ACHN (cell line): ENCODE measurements at places on chromosomes 2 and 18.

DNA sequence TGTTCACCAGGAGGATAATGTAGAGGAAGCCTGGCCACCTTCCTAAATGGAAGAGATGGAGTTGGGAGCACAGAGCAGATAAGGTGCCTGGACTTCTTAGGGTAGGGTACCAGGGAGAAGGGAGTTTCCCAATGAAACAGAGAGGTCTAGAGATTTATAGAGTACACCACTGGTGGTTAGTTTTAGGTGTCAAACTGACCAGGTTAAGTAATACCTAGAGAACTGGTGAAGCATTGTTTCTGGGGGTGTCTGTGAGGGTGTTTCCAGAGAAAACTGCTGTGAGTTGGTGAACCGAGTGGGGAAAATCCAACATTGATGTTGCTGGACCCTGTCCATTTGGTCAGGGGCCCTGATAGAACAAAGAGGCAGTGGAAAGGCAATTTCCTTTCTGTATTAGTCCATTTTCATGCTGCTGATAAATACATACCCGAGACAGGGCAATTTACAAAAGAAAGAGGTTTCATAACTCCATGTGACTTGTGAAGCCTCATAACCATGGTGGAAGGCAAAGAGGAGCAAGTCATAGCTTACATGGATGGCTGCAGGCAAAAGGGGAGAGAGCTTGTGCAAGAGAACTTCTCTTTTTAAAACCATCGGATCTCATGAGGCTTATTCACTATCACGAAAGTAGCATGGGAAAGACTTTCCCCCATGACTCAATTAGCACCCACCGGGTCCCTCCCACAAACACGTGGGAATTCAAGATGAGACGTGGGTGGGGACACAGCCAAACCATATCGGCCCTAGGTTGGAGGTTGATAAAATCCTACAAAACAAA, 260.8 kb downstream of the CBLN2 start:
- no peak for DNase-seq

DNA sequence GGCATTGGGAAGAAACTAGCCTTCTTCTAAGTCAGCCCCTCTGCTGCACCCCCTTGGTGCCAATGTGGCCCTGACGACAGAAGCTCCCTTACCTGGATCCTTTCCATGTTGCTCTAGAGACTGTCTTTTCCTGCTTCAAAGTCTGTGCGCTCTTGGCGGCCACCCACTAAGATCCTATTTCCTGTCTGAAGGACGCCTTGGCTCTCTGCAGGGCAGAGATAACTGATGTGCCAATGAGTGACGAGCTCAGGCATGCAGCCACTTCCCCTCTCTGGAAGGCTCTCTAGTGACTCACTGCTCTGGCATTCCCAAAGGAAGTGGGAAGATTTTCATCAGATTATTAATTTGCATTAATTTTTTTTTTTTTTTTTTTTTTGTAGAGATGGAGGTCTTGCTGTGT, 273.5 kb downstream of the CDH20 start:
- DNase-seq: peak; percentile 76

DNA sequence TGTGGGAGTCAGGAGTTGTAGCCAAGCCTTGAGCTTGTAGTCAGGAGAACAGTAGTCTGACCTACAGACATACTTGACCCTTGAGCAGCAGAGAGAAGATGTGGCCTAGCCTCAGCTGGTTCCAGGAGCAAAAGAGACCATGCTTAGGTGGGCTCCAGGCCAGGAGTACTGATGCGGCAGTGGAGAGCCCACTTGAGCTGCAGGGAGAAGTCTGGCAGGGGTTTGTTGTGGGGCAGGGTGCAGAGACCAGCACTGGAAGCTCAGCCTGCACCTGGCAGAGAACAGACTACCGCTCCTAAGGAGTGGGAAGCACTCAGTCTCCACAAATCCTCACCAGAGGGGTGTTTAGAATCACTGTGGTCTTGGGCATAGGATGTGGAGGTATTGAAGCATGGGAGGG, 197.9 kb downstream of the TPGS2 start:
- DNase-seq: no peak

DNA sequence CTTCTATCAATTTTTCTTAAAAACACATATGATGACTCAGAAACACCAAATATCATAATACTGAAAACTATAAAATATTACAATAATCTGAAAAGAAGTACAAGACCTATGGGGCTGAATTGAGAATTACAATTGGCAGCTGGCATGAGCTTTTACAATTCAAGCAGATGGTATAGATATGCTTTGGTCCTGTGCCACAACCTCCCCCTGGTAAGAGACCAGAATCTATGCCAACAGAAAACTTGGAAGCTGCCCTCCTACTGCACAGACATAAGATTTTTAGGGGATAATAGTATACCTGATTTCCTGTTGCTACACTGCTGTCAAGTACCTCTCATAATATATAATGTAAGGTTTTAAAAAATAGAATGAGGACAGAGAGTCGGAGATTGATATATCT, 46.8 kb upstream of the CDH7 start:
- no peak for DNase-seq

GRCh38 chr2:233059797-233060500, at the start of gene INPP5D:
INPP5D (plus strand) TSS chr2:233060342; CDS start chr2:233060479, 137 bp downstream.
- no peak for DNase-seq

DNA sequence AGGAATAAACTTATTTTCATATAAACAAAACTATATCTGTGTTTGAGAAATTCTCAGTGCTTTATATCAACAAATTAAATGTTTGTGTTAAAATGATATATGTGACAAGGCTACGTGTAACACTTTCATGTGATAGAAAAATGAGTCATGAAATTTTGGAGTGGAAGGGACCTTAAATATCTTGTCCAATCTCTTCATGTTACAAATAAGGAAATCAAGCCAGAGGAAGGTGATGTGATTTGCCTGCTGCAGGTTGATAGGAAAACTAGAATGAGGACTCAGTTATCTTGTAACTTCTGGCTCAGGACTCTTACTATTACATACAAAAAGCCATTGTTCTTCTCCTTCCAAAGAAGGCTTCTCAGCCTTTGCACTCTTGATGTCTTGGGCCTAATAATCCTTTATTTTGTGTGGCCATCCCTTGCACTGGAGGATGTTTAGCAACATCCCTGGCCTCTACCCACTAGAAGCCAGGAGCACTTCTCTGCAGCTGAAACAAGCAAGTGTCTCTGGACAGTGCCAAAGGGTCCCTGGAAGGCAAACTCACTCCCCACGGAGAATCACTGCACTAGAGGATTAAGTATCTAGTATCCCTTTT, 43.0 kb upstream of the NARS1 start:
- no peak for DNase-seq

DNA sequence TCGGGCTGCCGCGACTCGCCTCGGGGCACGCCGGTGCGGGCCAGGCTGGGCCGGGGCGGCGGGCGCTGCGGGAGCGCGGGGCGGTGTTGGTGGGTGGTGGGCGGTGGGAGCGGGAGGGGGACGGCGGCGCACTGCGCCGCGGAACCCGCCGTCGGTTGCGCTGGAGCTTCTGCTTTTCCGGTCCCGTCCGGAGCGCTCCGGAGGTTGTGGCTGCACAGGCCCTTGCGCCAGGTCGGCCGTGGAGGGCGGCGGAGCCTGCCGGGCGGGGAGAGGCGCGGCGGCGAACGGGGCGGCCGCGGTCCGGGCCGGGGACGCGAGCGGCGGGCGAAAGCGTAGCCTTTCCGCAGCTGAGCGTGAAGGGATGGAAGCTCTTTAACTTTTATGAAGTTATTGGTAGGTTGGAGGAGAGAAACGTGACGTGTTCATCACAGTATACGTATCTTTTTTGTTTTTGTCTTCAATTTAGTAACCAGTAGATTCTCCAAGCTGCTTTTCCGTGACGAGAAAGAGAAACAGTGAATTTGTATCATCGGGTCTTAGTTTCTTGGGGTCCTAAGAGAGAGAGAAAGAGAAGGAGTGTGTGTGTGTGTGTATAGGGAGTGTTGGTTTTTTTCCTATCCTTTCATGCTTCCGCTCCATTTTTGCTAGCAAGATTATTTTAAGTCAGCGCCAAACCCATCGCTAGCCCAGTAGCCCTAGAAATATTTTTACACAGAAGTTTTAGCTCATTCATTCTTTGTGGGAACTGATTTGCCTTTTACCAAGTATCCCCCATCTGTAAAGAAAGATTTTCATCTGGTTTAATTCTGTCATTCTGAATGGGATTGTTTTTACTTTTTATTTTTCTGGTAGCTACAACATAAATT, 535 bp downstream of the ATG4B start:
- DNase-seq: peak; percentile 38

- no peak for DNase-seq
Measured at GRCh38 chr2:112688086-112688880, 32.5 kb upstream of the NT5DC4 start.

DNA sequence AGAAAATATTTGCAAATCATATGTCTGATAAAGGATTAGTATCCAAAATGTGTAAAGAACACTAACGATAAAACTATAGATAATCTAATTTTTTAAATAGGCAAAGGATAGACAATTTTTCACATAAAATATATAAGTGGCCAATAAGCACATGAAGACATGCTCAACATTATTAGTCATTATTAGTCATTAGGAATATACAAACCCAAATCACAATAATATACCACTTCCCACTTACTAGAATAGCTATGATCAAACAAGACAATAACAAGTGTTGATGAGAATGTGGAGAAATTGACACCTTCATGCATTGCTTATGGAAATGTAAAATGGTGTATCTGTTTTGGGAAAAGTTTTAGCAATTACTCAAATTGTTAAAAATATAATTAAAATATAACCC, 12.6 kb upstream of the MAP2 start:
- no peak for DNase-seq

GRCh38 chr2:58594762-58595161, 353.6 kb upstream of the FANCL start:
- DNase-seq: no peak

GRCh38 chr18:57705832-57706595, 84.4 kb upstream of the NARS1 start:
- DNase-seq: no peak
